Epithelial cell of proximal tubule (primary cell): ENCODE measurements at places on chromosomes 2 and 18. TPM values are rescaled to one million over a fixed set of nuclear protein-coding genes. Genes with fewer than 3 reads are reported as not detected.

GRCh38 chr2:23668756-23669304 lies 258.1 kb downstream of the ATAD2B start:
- no peak for DNase-seq

DNA sequence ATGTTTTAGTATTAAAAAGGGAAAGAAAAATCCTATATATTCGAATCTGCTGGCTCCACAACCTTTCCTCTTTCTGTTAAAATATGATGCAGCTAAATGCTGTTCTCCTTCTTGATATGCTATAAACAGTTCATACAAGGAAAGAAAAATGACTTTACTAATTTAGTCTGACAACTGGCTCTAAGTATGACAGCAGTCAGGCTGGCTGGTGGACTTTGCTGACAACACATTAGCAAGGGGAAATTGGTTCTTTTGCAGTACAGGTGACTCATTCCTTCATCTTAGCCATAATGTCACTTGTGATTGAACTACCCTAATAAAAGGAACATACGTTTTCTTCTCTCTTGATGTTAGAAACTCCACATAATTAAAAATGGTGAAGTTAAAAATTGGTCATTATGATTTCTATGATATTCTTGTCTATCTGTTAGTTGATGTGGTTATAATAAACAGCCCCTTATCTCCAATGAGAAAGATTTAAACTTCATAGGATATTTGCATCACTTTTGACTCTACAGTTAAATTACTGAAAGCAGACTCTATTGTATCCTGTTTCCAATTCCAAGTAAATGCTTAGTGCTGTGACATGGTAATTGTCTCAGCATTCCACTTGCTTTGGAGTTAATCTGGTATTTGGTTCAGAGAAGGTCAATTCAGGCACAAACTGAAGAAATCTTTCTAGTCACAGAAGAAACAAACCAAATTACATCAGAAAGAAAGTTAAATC lies 315.3 kb upstream of the GULP1 start:
- DNase-seq, result no peak

GRCh38 chr2:107303964-107304363 lies 418.0 kb upstream of the ST6GAL2 start:
- no peak for DNase-seq

ITGA4 gene
- total RNA-seq, result 11.6 and 22.5 TPM in 2 replicates

DNA sequence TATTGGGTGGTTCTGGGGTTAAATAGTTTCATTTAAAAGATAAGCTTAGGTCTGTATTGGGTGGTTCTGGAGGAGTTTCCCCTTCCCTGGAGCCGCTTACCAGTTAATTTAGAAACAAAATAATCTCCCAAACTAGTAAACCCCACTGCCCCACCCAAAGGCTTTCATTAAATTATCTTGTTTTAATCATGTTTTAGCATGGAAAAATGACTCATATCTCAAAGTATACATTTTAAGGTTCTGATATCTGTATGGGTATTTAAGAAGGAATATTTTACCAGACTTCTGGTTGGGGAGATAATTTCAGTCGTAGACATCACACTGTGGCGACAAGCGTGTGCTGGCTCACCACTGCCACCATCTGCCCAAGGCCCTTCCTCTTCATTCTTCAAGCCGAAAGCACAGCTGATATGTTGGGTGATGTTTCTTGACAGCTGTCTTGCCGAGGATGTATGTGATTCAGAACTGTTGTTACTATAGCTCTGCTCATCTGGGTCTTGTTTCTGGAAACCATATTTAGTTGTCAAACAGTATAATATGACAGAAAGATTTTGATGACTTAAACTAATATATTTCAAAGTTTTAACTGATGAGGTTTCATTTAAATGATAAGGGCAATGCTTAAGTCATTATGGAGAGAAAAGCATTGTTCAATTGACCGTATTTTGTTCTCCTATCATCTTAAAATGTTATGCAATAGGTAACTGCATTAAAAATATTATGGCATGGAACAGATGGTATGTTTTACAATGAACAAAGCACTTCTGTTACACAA lies 5.1 kb downstream of the FIGLA start:
- DNase-seq, result no peak

GRCh38 chr2:218262631-218263586 lies 2.1 kb downstream of the GPBAR1 start:
- DNase-seq, result no peak

GRCh38 chr2:205656941-205657340 lies 25.4 kb upstream of the NRP2 start:
- DNase-seq, result no peak

- DNase-seq, result no peak
Measured at GRCh38 chr2:43223521-43224001, 2.8 kb downstream of the ZFP36L2 start.

TTN gene
- total RNA-seq, result 0.12 TPM in 1 of 2 replicates, not detected in the other

GRCh38 chr18:45805551-45805950 lies 19.9 kb upstream of the SIGLEC15 start:
- no peak for DNase-seq

- DNase-seq, result no peak
Measured at GRCh38 chr2:84875213-84875560, 5.7 kb downstream of the TRABD2A start.

MOGAT1 gene
- not detected in 2 replicates for total RNA-seq

- DNase-seq, result no peak
Measured at GRCh38 chr2:239192975-239193374, 207.8 kb downstream of the HDAC4 start.

DNA sequence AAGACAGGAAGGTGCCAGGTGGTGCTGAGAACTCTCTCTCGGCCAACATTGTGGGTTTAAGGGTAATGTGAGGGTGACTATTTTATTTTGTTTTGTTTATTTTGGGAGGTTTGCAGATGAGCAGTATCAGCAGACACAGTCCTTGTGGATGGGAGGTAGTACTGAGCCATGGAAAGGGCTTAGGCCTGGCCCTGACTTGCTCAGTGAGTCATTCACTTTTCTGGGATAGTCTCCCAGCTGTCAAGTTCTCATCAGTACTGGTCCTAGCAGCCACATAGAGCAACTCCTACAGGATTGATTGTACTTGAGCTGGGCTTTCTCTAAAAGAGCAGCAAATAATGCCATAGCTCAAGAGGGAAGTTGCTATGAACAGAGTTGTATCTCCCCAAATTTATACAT lies 175.2 kb downstream of the LOXHD1 start:
- no peak for DNase-seq

- no peak for DNase-seq
Measured at GRCh38 chr2:26612522-26613240, 28.5 kb downstream of the CIB4 start.

DNA sequence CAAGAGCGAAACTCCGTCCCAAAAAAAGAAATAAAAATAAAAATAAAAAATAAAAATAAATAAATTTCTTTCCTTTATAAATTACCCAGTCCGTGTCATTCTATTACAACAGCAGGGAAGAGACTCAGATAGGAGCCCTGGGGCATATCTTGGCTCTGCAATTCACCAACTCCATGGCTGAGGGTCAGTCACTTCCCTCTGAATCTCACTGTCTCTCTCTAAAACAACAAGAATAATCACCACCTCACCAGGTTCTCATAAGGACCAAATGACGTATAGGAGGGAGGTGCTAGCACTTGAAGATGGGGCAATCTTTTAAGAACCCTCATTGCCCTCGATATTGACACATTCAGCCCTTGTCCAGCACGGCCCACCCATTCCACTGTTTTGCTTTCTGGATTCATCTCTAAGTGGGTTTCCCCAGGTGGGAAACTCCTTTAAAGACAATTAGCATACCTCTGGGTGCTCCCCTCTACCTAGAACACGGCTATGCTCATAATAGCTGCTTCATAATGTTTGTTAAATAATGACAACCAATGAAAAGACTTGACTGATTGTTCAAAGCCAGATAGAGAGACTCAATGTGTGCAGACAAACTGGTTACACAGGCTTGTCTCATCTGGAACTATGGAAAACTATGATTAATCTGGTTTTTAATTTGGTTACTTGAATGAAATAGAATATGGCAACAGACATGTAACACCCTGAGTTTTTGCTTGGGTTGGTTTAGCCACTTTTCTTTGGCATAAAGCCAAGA lies 15.1 kb downstream of the MYCN start:
- no peak for DNase-seq

DNA sequence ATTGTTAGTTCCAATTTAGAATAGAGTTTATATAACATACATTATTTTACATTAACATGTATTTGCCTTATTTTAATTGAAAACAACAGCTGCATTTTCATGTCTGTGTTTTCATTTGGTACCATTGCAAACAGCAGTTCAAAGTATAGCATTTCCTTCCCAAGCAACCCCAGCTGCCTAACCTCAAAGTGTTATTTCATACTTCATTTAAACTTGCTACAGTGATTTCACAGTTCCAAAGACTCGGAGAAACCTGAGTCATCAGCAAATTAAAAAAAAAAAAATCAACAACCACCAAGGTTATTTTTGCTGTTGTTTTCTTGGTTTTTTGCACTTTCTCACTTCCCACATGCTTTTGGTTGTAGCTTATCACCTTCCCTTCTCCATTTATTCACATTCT lies 236.5 kb upstream of the SPHKAP start:
- DNase-seq, result peak; percentile 25
